ENCODE measurements at places on chromosomes 13 and 19.

- no peak for DNase-seq
Observed at GRCh38 chr19:49125025-49125731, 5.8 kb downstream of the PPFIA3 start.

GRCh38 chr19:15120135-15121026 lies 13.2 kb downstream of the SYDE1 start:
- no peak for DNase-seq

DNA sequence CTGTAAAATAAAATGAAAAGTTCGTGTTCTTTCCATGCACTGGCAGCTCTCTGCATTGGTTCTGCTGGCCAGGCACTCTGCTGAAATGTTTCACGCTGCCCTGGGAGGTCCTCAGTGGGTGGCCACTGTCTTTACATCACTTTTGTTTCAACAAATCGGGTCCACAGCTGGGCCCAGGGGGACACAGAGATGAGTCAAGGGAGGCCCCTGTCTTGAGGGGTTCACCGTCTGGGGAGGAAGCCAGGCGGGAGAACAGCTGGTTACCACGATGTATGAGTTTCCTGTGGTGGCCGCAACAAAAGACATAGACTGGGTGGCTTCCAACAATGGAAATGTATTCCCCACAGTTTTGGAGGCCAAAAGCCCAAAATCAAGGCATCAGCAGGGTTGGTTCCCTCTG lies 5.1 kb upstream of the KLF2 start:
- DNase-seq: no peak

DNA sequence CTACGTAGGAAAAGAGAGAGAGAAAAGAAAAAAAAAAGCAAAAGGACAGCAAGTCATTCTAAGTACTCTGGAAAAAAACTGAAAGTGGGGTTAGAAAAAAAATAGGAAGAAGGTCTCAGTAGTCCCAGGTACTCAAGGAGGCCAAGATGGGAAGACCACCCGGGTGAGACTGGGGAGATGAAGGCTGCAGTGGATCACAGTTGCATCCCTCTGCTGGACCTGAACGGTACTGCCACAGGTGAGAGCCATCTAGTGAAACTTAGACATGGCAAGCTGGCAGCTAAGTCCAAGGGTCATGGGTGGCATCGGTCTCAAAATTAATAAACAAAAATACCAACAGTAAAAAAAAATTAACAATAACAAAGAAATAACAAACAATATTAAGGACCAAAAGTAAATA lies 41.0 kb upstream of the ZNF91 start:
- no peak for DNase-seq

- no peak for DNase-seq
Observed at GRCh38 chr19:359653-359925, 15.0 kb upstream of the MIER2 start.

GRCh38 chr13:86892330-86892729 lies 778.8 kb upstream of the SLITRK5 start:
- no peak for DNase-seq

DNA sequence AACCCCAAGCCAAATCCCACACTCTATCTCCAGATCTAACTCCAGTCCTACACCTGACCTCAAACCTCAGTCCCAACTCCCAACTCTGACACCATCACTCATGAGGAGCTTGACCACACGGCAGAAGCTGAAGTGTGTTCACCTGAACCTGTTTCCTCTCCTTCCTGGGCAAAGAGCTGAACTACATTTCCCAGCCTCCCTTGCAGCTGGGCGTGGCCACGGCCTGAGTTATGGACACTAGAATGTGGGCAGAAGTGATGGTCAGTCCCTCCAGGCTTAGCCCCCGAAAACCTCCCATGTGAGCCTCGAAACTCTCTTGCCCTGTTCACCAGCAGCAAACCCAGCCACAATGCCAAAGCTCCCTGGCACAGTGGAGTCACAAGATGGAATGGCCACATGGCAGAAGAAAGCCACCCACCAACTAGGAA lies 19.5 kb upstream of the MEIS3 start:
- DNase-seq: no peak

Measured in NCI-H187 (cell line).